ENCODE measurements at places on chromosomes 3 and 15.

DNA sequence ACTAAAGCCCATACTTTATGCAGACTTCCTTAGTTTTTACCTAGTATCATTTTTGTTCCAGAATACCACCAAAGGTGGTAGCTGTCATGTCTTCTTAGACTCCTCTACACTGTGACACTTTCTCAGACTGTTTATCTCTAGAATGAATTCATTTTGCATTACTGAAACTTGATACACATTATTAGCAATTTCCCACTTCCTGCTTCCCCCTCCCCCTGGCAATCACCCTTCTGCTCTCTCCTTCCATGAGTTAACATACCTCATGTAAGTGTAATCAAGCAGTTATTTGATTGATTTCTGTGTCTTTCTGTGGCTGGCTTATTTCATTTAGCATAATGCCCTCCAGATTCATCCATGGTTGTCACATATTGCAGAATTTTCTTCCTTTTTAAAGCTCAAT lies 204.9 kb downstream of the STAG1 start:
- DNase-seq: no peak

GRCh38 chr3:133805384-133805701 lies 272 bp upstream of the SRPRB start:
- no peak for DNase-seq

DNA sequence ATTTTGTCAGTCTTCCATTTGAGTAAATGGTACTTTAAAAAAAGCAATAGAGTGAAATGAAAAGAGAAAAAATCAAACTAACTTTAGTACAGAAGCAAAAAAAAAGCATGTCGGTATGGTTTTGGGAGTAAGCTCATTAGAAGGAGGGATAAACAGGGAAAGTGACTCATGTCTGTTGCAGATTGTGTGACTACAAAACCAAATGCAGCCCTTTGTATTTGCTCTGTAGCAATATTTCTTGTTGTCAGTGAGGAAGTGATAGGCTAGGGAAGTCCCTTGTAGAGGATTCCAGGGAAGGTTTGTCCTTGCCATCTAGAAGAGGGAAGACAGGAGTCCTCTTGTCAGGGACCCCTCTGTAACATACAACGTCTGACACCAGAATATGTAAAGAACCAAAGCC lies 150.5 kb upstream of the POU1F1 start:
- DNase-seq: no peak

GRCh38 chr3:161388855-161389254 lies 17.5 kb upstream of the SPTSSB start:
- no peak for DNase-seq

DNA sequence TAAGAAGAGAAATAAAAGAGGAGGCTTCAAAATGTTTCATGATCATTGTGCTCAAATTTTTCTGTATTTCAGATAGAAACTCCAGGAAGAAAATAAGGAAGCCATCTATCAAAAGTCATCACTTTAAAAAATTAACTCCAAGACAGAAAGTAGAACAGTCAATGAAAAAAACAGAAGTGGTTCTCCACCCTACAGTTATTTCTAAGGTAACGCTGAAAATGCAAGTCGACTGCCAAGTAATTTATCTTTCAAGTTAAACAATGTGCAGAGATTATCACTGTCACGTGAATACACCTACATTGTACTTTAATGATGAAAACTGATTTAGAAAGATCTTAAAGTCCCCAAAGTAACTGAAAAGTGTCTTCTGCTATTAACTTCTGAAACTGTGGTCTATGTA lies 78.5 kb upstream of the SNRPA1 start:
- DNase-seq: no peak
